Mammary epithelial cell (primary cell): ENCODE measurements at places on chromosomes 7 and 10. TPM values are rescaled to one million over a fixed set of nuclear protein-coding genes. Genes with fewer than 3 reads are reported as not detected.

DNA sequence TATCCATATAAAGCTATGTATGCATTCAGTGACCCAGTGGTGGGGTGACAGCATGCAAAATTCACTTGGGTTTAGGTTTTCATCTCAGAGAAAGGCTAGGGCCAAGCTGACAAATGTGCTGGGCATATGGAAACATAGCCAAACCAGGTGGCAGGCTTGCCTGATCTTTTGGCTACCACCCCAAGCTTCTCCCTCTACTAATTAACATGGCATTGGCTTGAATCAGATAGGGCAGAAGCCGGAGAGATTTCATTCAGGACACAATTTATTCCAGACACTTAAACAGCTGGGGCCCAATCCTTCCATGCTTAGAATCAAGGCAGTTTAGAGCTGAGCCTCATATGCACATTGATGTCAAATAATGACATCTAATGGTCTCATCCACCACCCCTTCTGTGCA, 95.5 kb upstream of the AGK start:
- DNase-seq: no peak

GRCh38 chr7:30225863-30226613, 58.4 kb upstream of the ZNRF2 start:
- peak; percentile 97 for DNase-seq

The NUDT1 gene
- total RNA-seq: 22.5 and 26.4 TPM in 2 replicates

DNA sequence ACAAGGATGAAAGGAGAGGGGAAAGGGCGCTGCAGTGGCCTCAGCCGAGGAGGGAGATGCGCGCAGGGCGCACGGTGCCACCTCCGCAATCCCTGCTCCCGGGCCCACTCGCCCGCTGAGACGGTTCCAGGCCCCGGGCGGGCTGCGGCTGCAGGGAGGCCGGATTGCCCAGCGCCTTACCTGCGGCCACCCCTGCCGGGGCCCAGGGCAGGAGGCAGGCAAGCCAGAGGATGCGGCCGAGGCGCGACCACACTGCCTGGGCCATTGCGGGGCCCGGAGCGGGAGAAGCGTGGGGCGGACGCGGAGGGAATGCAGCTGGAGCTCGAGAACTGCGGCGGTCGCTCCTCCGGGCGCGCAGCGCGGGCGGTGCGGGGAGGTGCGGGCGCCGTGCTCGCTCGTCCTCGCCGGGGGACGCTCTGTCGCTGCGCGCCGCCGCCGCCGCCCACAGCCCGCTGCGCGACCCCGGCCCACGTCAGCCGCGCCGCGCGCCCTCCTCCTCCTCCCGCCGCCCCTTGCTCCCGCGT, at the start of gene TMEM130:
Gene TMEM130, minus strand, starts transcription at position 418 of the 524 bp plus-strand sequence. Its CDS starts 153 bp downstream, at position 265.
- no peak for DNase-seq

DNA sequence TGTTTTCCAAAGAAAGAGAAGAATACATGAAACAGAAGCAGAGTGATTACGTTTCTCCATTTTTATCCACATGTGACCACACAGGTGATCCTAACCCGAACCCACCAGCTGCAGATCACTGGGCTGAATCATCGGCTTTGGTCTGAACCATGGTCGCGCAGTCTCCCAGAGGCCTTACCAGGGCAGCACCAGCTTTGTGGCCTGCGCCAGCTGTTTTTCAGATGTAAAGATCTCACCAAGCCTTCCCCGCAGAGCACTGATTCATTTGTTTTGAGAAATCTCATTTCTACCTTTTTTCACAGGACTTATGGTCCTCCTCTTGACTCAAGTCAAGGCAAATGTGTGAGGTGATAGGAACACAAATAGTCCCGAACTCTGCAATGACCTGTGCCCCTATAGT, 207.0 kb upstream of the PPP2R2D start:
- no peak for DNase-seq

GRCh38 chr10:101666083-101666482, 28.9 kb downstream of the FBXW4 start:
- DNase-seq: no peak

GRCh38 chr7:66047426-66047825, 28.2 kb upstream of the ASL start:
- DNase-seq: peak; percentile 92

The FOXI2 gene
- not detected in 2 replicates for total RNA-seq

GRCh38 chr7:129176916-129177710, 11.3 kb upstream of the SMO start:
- DNase-seq: no peak

GRCh38 chr7:149284343-149284742, 22.3 kb downstream of the ZNF783 start:
- peak; percentile 2 for DNase-seq

DNA sequence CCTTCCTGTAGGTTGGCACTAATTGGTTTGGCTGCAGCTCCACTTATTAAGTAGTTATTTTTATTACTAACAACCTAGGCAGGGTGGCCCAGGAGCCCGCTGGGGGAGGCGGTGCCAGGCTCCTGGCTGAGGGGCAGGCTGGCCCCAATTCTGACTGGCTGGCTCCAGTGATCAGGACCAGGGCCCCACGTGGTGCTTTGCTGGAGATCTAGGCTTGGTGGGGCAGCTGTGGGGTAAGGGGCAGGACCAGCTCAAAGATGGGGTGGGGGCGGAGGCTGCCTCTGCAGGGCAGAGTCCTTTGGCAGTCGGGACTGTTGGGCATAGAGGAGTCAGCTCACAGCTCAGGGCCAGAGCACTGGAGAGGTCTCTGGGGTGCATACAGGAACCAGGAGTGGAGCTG, 2.4 kb downstream of the ASL start:
- no peak for DNase-seq

DNA sequence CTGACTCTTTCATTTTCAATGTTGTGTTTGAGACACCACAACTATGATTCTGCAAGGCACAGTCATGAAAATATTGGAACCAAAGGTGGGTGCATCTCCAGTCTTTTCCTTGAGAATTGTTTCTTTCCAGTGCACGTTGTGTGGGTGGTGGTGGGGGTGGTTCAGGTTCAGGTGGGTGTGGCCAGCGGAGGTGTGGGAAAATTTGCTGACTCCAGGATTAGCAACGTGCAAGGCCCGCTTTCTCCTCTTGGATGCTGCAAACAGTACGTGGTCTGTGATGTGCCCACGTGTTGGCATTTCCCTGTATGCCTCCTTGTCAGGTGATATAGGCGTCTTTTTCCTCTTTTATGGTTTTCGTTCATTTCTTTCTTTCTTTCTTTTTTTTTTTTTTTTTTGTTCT, 59.1 kb downstream of the CAMK1D start:
- DNase-seq: no peak

DNA sequence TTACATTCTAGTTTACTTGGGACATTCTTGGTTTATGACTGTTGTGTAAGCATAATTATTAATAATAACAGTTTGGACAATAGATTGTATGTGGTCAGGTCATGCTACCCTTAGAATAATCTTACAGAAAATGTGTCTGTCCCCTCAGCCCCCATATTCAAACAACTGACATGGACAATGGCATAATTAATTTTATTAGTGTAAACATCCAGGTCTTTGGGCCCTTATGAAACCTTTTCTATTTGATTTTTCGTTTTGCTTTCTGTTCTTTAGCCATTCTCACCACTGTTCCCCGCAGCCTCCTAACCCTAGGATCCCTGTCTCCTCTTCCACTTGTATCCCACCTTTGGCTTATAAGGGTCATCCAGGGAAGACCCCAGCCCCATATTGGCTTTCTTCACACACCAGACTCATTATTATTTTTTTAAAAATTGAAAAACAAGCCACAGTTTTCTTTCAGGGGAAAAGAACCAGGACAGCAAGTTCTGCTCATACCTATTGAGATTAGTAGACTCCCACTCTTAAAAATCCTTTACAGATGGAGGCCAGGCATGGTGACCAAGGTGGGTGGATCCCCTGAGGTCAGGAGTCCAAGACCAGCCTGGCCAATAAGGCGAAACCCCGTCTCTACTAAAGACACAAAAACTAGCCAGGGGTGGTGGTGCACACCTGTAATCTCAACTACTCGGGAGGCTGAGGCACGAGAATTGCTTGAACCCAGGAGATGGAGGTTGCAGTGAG, 11.5 kb downstream of the VIM start:
- no peak for DNase-seq

GRCh38 chr7:42744746-42745145, 167.1 kb downstream of the C7orf25 start:
- DNase-seq: no peak

DNA sequence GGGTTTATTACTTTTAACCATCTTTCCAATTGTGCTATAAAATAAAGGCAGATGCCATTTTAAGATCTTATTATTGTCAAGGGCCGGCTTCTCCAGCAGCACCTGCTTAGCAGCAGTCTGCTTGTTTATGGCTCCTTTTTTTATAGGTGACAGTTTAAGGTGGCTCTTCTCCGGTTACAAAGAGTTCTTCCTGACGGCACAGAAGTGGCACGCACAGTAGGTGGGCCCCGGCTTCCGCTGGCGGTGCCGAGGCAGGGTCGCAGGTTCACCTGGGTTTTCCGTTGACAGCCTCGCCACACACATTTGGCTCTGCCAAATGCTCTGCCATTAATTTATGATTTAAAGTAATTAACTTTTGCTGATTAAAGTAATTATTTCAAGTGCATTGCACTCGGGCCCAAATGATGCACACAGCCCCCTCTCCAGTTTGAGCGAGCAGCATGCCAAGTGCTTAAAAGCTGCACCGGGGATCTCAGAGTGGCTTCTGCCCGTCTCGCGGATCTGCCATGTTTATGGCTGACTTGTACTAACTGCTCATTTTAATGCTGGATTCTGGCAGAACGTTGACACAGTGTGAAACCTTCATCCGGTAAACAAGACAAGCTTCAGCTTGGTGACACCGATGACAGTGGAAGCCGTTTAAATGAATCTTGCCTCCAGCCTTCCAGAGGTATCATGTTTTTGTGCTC, 355.1 kb upstream of the MKI67 start:
- no peak for DNase-seq

GRCh38 chr10:66755474-66755873, 170.4 kb upstream of the LRRTM3 start:
- DNase-seq: no peak

GRCh38 chr10:101569622-101570427, 18.2 kb downstream of the POLL start:
- peak; percentile 61 for DNase-seq

DNA sequence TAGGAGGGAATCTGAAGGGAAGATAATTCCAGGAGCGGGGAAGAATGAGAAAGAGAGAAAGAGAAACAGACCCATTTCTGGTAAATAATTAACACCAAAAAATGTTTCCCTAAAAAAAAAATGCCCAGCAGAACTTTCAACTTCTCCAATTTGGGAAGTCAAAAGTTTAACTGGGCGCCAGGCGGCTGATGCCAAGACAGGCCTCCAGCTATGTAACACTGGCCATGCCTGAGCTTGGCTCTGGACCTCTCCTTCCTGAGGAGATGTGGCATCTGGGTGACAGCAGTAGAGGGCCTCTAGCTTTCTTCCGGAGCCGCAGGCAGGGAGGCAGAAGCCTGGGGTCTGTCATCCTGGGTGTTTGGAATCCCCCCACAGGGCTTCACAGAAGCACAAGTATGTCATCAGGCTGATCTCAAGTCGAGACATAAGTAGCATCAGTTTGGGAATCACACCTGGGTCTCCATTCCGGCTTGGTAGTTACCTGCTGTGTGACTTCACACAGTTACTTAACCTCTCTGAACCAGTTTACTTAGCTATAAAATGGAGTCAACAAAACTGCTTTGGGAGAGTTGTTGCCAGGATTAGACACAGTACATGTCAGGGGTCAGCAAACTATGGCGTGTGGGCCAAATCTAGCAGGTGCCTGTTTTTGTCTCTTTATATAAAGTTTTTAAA, 50.5 kb upstream of the TCF7L2 start:
- DNase-seq: no peak

The UTF1 gene
- total RNA-seq: not detected

GRCh38 chr7:20408467-20408826, 77.7 kb downstream of the ITGB8 start:
- peak; percentile 43 for DNase-seq
